Right lung (tissue), 10 donors: ENCODE measurements at places on chromosomes 4 and X. TPM values are rescaled to one million over a fixed set of nuclear protein-coding genes. Genes with fewer than 3 reads are reported as not detected.

GRCh38 chrX:150506020-150506419, 62.4 kb upstream of the MTM1 start:
- DNase-seq = no peak

RXFP1 gene
- 7.2 TPM for polyA plus RNA-seq

GRCh38 chrX:10259716-10260115, 102.9 kb downstream of the CLCN4 start:
- no peak for DNase-seq

GRCh38 chr4:10529291-10530136, 72.3 kb upstream of the ZNF518B start:
- no peak for DNase-seq

ZFYVE28 gene
- polyA plus RNA-seq = 3.1 TPM

GRCh38 chrX:9326369-9326768, 138.5 kb upstream of the TBL1X start:
- DNase-seq = no peak

GRCh38 chr4:10662937-10663336, 21.6 kb downstream of the CLNK start:
- no peak for DNase-seq

FGG gene
- not detected for polyA plus RNA-seq

GRCh38 chrX:56802921-56803849, 74.1 kb downstream of the NBDY start:
- DNase-seq = peak; percentile 83

GRCh38 chr4:10173037-10173753, 56.6 kb upstream of the WDR1 start:
- peak; percentile 31 for DNase-seq

GRCh38 chrX:129726307-129727111, 12.3 kb upstream of the XPNPEP2 start:
- peak; percentile 48 for DNase-seq

SUV39H1 gene
- 5.8 TPM for polyA plus RNA-seq

GRCh38 chr4:143402776-143403552, 66.3 kb downstream of the GAB1 start:
- no peak for DNase-seq

IL13RA1 gene
- 53.7 TPM for polyA plus RNA-seq

CT45A5 gene
- 44.7 TPM for polyA plus RNA-seq

DNA sequence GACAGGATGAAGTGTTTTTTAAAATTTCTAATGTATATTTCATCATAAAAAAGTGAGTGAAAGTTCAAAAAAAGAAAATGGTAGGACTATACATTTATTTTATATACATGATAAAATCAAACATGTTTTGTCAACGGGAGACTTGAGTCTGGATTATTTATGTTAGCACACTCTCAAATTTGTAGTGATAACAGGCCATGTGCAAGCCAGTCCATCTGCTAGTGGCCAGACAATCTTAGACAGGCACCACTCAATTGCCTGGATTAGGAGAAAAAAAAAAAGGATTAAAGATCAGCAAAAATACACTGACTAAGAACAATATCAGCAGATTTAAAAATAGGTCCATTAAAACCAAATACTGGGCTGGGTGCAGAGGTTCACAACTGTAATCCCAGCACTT, 71.9 kb downstream of the KCNIP4 start:
- DNase-seq = no peak

- no peak for DNase-seq
These were observed 160.9 kb downstream of the SH2D1A start for GRCh38 chrX:124507246-124507645.

- no peak for DNase-seq
These were observed 150.8 kb downstream of the FRAS1 start for GRCh38 chr4:78207951-78208350.

GRCh38 chr4:183100827-183101226, 1.8 kb downstream of the WWC2 start:
- DNase-seq = no peak

DNA sequence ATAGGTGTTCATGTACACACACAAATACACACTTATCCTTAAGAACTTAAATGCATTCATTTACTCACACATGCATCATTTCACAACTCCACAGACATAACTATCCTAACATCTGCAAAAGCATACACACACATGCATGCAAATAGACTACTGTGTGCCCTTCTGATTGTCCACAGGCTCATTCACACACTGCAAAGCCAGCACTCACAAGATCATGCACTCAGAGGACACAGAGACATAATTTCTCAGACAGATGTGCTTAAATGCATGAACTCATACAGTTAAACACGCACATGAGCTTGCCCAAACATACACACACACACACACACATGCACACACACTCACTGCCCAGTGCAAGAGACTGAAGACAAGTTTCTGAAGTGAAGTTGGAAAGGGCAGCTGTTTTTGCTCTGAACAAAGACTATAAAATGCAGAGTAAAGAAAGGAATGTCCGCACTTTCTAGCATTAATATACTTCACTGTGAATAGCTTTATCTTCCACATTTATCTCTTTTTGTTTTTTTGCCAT, 1018.0 kb upstream of the HS3ST1 start:
- DNase-seq = peak; percentile 28

UGT2B15 gene
- polyA plus RNA-seq = 2.8 TPM

EVC2 gene
- polyA plus RNA-seq = 8.5 TPM

MAGEE1 gene
- 5.2 TPM for polyA plus RNA-seq

RBM41 gene
- 31.8 TPM for polyA plus RNA-seq

SPIN2A gene
- 2.9 TPM for polyA plus RNA-seq

GRCh38 chrX:151174581-151175282, 1.7 kb upstream of the GPR50 start:
- no peak for DNase-seq

SLIT2 gene
- polyA plus RNA-seq = 130 TPM

GRCh38 chrX:44947995-44948394, 75.0 kb downstream of the KDM6A start:
- no peak for DNase-seq

ARSJ gene
- 5.5 TPM for polyA plus RNA-seq

DNA sequence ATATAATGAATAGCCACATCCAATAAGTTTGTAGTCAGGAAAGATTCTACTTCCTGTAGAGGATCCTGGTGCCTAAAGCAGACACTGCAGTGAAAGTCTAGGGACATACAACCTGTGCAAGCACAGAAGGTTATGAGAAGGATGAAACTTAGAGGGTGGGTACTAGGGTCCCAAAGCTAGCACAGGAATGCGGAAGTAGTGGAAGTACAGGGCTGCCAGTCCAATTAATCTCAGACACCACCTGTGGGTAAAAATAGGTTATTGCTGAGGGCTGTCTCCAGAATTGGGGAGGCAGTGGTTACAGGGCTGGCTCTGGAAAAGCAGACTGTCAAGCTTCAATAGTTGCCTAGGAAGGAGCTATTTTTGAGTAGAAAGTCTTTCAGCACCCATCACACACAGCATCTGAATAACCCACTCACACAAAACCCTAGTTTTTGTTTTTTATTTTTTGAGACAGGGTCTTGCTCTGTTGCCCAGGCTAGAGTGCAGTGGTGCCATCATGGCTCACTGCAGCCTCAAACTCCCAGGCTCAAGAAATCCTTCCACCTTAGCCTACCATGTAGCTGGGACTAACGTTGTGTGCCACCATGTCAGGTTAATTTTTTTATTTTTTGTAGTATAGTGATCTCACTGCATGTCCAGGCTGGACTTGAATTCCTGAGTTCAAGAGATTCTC, 50.8 kb upstream of the ELF2 start:
- no peak for DNase-seq

DNA sequence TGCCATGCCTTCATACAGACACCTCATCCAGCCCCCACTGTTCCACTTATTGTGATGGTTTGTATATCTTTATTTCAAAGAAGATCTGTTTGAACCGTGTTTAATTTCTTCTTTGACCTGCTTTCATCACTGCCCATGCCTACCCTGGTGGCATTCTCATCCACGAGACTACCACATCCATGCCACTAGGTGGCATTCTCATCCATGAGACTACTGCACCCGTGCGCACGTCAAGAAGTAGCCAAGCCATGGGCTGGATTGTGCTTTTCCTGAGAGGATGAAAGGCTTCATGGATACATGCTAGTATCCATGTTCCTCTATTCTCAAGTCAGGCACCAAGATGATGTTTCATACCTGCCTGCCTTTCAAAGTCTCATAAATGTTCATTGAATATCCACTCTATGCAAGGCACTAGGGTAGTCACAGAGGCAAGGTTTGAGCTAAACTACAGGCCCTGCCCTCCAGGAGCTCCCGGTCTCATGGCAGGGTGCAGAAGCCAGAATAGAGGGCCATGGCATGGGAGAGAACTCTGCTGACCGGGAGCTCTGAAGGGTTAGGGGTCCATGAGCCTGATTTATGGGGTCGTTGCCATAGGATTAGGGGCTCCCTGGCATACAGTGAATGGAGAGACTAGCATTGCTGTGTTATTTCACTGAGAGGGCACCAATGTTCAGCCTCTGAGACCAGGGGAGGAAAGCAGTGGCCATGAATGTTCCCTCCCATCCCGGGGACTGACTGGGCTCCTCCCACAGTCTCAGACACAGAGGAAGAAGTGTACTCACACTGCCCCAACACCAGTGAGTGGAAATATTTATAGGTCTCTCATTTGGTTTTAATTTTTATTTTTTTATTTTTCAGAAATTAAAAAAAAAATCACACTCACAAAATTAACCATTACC, 24.8 kb upstream of the EOLA2 start:
- peak; percentile 30 for DNase-seq

DNA sequence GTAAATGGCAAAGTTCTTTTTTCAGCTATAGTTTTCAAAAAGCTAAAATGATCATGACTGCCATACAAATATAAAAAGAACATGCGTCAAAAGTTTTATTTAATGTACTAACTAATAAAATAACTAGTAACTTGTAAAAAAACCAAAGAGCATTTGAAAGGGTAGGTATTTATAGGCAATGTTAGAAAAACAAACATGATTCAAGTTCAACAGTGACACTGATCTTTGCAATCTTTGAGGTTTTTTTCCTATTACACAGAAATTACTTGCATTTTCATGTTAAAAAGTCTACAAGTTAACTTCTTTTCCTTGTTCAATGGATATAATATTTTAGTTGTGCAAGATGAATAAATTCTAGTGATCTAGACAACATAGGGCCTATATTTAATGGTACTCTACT, 72.3 kb upstream of the GRID2 start:
- no peak for DNase-seq

DNA sequence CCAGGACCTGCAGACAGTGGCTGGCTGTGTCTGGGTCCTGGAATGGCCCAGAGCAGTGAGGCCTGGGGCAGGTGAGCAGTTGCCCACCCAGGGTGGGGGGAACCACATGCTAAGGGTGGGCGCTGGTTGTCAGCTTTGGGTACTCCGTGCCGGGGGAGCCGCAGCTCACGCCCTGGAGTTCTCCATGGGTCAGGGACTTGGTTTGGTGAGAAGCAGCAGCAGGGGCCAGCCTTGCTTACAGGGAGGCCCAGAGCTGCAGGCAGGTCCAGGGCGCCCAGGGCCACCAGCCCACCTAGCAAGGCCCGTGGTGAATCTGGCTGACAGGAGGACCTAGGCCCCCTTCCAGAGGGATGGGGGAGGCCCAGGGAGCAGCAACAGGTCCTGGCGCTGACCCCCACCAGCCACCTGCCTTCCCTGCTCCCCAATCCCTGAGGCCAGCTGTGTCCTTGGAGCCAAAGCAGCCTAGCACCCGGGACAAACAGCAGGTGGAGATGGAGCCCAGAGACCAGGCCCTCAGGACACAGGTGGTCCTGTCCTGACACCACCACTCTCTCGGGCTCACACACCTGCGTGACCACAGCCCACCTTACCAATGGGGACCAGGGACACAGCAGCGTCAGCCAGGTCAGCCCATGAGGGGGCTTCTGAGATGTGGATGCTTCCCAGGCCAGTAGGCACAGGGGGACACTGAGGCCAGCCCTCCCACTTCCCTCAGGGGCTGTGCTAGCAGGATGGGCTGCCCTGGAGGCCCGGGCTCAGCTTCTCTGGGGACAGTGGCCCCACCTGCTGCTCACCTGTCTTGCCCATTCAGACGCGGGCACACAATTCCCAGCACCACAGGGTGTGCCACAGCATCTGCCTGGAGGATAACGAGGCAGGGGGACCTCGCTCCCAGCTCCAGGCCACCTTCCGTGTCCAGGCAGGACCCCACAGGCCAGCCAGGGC, 3.5 kb downstream of the MXD4 start:
- no peak for DNase-seq

DNA sequence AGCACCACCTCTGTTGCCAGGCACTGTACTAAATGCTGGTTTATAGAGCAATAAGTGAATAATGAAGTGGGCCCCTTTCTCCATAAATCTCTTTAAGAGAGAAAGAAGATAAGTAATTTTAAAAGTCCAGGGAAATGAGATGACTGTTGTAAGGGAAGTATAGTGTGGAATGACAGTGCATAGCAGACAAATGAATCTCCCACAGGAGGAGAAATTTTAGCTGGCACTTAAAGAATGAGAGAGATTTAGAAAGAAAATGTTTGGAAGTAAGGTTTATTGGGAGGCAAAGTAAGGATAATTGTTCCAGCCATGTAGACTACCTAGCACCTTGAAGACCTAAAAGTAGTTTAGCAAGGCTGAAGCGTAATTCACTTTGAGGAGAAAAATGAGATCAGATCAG, 1081.1 kb upstream of the PABPC4L start:
- no peak for DNase-seq

DNA sequence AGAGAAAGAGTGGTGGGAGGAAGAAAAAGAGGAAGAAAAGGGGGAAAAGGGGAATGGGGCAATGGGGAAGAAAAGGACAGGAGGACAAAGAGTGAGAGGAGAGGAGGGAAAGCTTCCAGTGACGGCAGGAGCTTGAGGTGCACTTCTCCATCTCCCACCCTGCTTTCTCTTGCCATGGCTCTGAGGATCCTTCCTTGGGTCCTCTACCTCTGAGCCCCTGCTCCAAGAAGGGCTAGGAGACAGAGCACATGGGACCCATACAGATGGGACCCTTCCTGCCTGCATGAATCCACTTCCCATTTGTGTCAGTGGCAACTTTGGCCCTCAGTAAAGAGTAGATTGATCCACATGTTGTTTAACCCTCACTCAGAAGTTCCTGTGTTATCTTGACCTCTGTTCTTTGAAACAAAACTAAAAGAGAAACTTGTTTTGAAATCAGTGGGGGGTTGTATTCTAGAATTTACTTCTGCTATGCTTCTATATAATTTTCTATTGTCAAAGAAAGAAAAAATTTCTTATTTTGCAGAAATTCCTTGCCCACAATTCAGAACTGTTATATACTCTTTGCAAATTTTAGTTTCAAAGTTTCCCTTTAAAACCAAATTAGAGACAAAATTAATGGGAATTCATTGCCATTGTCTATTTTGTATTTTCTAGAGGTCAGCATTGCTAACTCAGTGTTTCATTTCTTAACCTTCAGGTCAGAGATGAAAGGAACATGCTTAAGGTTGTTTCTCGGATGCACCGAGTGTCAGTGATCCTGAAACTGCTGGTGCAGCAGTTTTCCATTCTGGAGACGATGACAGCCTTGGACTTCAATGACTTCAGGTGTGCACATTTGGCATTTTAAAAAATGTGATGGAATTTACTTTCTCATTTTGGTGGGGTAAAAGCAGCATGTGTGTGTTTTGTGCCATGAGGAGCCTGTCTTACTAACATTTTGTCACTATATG, 5.0 kb downstream of the TDO2 start:
- no peak for DNase-seq

GRCh38 chr4:83179205-83179604, 64.7 kb upstream of the PLAC8 start:
- no peak for DNase-seq
